ENCODE measurements at places on chromosomes 5 and 9. TPM values are rescaled to one million over a fixed set of nuclear protein-coding genes. Genes with fewer than 3 reads are reported as not detected.

DNA sequence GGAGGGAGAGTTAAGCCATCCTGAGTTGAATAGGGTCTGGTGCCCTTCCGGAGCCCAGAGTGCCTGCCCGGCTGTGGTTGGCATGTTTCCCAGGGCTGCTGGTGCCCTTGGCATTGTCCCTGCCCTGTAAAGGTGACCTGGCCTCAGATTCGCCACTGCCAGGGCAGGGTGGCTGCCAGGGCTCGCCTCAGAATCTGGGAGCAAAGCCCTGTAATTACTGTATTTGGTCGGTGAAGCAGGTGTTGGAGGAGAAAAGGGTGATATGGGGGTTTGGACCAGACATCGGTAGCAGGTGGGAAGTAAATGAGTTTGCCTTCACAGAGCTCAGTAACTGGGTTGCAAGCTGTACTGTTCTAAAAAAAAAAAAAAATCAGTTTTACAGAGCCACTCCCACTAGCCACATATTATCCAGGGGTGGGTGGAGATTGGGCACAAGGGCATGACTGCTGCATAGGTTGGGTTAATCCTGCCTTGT is 47.6 kb downstream of the RGS3 start:
- no peak for DNase-seq

- no peak for DNase-seq
These were observed 296.7 kb upstream of the PANK3 start for GRCh38 chr5:168875832-168876231.

The PAEP gene
- 0.38 TPM for polyA plus RNA-seq

DNA sequence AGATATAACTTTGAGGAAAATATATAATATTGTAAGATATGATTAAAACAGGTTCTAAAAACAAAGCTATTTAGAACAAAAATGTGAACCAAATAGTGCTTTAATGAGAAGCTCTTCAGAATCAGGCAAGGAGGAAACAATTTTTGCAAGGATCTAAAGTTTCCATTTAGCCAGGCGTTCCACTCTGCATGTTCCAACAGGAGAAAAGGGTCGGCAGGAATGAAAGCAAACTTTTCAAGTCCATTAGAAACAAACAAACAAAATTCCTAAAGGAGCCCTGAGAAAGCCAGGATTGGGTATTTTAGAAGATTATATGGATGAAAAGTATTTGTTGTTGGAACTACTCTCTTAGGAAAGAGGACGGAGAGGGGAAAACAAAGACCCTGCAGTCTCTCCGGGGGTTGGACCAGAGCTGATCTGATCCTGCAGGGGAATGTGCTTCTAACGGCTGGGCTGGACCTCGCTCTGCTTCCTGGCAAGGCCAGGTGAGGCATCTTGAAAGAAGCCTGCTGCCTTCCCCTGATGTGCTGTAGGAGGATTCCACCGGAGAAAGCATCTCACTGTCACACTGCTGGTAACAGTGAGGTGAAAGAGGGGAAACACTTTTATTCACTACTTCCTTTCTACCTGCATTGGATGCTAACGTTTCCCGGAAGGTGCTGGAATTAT is 94.6 kb downstream of the PRRT1B start:
- DNase-seq = no peak

DNA sequence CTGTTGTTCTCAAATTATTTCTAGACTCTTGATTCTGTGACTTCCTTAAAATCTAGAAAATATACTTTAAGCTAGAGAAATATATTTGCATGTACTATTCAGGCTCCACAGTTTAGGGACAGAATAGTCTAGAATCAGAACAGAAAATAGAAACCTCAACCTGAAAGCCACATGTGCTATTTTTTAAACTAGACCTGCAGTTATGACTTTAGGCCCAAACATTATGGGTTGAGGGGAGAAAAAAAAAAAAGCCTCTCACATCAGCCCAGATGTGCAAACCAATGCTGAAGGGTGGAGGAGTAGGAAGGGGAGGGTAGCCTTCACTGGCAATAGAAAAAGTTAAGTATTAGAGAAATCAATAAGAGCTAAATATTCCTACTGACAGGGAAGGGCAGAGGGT is 35.7 kb downstream of the ELL2 start:
- no peak for DNase-seq

DNA sequence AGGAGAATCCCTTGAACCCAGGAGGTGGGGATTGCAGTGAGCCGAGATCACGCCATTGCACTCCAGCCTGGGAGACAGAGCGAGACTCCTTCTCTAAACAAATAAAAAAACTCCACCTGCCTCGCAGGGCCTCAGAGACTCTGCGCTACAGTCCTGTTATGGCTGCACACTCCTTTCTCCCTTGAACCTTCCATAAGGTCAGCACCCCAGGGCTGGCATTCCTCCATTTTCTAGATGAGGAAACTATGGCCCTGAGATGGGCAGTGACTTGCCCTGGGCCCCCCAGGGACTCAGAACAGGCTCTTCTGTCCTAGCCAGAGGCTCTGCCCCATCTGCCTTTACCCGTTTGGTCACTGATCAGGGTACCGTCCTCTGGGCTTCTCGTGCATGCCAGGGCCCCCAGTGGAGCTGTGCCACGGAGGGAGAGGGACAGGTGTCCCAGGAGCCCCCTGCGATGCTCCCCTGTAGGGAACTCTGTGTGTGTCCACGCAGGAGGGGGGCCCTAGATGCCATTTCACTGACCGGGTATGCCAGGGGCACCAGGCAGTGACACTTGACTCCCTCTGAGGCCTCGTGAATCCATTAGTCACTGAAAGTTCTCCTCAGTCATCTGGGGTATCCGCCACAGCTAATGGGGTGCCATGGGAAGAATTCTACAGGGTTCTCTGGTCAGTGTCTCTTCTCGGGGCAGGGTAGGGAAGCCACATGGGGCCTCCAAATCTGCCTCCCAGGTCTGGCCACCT is 16.2 kb downstream of the RALGDS start:
- no peak for DNase-seq

The ALG2 gene
- polyA plus RNA-seq = 42.6 TPM

DNA sequence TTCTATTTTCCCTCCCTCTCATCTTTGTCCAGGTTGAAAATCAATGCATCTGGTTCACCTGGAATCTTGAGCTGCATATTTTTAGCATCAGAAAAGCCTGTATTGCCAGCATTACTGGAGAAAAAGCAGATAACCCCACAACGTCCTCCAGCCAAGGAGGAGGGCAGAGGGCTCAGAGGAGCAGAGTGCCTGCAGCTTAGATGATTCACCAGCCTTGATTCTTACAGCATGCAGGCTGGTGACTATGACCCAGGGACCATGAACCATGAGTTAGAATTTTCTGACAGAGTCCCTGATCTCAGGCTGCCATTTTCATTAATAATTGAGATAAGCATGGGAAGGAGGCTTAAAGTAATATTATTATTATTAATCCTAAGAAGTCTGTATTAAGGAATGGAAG is 278.2 kb downstream of the BRINP1 start:
- DNase-seq = no peak

DNA sequence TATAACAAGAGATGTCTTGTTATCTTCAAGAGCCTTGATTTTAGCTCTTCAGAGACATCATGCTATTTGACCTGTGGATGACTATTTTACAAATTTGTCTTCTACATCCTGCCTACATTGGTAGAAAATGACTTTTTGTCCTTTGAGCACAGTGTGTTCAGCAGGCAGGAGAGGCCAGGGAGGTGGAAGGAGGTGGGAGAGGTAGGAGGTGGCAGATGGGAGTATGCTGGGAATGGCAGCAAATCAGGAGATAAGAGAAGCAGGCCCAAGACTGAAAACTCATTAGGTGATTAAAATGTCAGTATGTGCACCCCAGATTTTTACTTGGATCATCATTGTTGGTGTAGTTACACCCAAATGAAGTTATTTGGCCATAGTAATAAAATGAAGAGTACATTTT is 44.1 kb downstream of the PTPN3 start:
- DNase-seq = no peak

DNA sequence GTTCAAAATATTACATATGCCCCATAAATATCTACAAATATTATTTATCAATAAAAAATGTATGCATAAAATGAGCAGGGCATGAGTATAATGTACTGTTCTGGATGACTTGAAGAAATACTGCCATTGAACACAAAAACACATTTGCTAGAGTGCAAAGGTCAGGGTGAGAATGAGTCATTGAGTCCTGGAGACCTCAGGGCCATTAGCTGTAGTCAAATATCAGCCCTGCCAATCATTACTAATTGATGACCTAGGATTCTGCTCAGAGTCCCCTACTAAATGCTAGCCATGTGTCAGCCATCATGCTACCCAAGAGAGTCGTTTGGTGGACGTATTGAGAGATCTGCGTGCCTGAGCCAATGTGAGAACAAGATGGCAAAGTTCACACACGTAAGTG is 80.3 kb upstream of the FAM169A start:
- no peak for DNase-seq

GRCh38 chr9:34396276-34397214 is 19.8 kb upstream of the MYORG start:
- DNase-seq = no peak

DNA sequence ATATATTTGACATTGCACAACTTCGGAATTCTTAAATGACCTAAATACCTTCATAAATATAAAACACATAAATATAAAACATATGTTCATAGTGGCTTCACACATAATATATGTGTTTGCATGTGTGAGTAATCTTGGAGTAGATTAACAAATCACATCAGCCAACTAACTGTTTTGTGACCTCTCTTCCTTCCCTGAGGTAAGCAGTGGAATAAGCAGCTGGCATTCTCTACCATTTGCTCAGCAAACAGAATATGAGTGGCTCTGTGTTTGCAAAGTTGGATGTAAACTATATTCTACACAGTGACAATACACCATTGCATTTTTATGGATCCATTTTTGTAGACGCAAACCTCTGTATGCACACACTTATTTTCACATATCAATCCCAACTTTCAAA is 189.9 kb downstream of the ACER2 start:
- DNase-seq = no peak

The SCGB3A2 gene
- polyA plus RNA-seq = 0.28 TPM

DNA sequence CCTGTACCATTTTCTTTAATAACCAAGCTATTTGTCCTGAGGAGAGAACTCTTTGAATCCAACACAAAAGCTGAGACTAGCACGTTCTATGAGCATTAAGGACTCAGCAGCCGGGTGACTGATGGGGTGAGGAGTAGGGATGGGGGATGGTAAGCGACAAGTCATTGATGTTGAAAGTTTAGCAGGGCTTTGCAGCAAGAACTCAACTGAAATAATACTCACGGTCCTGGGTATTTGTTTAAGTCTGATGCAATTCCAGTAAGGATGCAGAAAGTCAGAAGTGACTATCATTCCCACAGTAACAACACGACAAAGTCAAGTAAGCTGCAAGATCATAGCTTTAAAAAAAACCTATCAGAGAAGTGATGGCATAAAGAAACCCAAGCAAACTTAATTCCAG is 131.1 kb downstream of the ACTL7B start:
- no peak for DNase-seq

- no peak for DNase-seq
These were observed 18.4 kb upstream of the RARS1 start for GRCh38 chr5:168467755-168468330.

The BOD1 gene
- polyA plus RNA-seq = 108 TPM

GRCh38 chr9:99119976-99120655 is 15.2 kb downstream of the TGFBR1 start:
- DNase-seq = no peak

DNA sequence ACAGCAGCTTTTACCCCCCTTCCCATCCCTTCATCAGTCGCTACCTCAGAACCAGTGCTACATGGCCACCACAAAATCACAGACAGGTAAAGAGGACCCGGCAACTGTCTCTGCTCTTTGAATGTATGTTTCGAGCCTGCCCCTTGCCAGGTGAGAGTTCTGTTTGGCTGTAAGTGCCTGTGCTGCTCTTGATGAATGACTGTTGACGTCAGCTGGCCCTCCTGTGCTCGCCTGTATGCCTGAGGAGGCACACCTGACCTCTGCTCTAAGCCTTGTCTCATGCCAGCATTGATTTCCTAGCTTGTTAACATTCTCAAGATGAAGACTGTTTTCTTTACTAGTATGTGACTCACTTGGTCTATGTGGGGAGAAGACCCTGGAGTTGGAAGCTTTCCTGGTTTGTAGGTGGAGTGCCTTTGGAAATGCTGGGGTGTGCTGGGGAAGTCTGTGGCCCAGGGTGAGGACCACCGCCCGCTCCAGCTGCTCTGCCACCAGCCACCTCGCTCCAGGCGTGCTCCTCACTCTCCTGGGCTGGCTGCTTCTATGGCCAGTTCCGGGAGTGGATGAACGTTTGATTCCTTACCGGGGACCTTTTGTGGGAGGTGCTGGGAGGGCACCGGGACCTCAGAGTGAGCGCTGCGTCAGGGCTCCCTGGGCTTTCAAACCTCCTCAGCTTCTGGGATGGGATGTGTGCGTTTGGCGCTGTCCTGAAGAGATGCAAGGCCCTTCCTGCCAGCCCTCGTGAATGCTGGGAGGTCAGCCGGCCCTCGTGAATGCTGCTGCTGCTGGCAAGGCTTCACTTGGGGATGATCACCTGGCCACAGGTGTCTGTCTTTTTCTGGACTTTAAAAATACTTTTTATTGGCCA is 109.9 kb downstream of the EHMT1 start:
- DNase-seq = no peak

The UBE2B gene
- 120 TPM for polyA plus RNA-seq

The ARL14EPL gene
- not detected for polyA plus RNA-seq

DNA sequence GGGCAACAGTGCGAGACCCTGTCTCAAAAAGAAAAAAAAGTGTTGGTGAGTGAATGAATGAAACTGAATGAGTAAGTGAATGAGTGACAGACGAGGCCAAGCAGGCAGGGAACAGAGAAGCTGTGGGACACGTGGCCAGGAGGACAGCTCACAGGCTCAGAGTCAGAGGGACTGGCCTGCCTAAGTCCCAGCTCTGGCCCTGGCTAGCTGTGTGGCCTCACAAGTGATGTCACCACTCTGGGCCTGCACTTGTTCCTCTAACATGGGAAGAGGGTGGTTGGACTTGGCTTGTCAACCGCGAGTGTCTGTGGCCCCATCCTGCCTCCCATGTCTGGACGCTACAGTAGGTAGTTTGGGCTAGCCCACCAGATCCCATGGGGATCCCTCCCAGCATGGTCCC is 4.7 kb upstream of the PLPP7 start:
- no peak for DNase-seq

GRCh38 chr9:38071470-38072134 is 2.6 kb upstream of the SHB start:
- DNase-seq = no peak

- no peak for DNase-seq
These were observed 28.3 kb downstream of the TPD52L3 start for GRCh38 chr9:6356441-6356840.

The WDR5 gene
- polyA plus RNA-seq = 40.1 TPM

DNA sequence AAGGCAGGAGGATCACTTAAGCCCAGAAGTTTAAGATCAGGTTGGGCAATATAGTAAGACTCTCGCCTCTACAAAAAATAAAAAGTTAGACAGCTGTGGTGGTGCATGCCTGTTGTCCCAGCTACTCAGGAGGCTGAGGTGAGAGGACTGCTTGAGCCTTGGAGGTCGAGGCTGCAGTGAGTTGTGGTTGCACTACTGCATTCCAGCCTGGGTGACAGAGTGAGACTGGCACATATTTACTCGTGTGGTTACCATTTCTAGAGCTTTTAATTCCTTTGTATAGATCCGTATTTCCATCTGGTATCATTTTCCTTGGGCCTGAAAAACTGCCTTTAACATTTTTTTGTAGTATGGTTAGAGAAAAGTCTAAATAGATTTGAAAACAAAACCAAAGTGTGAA is 7.8 kb downstream of the IL6ST start:
- no peak for DNase-seq

Measured in left renal cortex interstitium (tissue), 4 donors.